CD4-positive, alpha-beta T cell treated with Interferon gamma for 1 hour (primary cell): ENCODE measurements at places on chromosomes 16 and 17.

GRCh38 chr16:27226976-27227705, 23.8 kb downstream of the KDM8 start:
- no peak for DNase-seq

- no peak for DNase-seq
Observed at GRCh38 chr17:80071116-80071841, 30.1 kb upstream of the GAA start.

GRCh38 chr17:17849147-17849820, 12.5 kb upstream of the SREBF1 start:
- DNase-seq = peak; percentile 85

GRCh38 chr17:34156741-34157589, 98.1 kb upstream of the CCL2 start:
- no peak for DNase-seq

GRCh38 chr16:60811657-60812056, 1224.6 kb downstream of the CDH8 start:
- DNase-seq = no peak

DNA sequence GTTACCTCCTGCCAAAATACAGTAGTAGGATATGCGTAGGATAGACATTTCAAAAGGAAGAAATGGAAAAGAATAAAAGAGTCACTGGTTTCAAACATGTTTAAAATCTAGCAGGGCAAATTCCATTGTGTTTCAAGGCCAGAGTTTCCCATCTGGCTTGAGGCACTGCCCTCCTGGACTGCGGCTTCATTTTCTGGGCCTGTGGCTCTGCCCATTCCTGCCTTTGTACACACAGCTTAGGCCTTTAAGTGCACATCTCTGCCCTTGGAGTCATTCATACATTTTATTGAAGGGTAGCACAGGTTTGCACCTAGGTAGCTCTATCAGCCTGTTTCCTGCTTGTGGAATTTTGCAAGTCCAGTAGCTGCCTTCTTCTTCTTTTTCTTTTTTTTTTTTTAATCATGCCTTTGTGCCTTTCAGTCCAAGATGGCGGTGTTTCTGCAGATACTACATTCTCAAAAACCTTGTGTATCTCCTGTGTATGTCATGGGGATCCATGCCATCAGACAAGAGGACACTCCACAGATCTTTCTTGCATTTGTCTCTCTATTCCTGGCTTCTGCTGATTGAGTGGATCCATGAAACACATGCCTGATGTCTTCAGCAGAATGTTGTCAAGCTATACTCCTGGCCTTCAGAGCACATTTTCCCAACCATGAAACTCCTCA, 282.9 kb downstream of the BCAS3 start:
- no peak for DNase-seq

DNA sequence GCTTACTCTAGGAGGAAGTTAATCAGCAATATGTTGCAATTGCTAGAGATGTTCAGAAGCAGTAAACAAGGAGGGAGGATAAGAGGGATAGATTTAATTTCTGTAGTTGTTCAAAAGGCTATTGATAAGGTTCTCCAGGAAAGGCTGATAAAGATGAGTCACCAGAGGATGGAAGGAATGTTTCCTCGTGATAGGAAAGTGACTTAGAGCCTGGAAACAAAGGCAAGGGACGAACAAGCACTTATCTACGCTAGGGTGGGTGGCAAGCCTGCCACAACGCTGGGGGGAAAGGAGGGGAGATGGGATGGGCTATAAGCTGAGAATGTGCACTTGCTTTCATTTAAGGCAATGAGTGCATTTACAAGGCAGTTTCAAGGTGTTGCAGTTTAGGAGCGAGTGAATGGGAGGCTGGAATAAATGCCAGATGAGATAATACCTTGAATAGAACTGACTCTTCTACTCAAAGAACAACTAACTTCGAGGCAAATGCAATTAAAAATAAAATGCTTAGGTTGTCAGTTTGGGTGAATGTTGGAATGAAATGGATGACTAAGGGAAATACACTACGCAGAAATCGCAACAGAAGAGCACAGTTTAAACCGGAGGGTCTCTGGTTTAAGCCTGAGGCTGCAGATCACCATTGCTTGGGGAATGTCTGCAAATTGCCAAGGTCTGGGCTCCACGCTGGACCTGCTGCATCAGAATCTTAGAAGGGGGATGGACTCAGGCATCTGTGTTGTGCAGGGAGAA, 76.0 kb upstream of the RBBP6 start:
- DNase-seq = no peak

- DNase-seq = no peak
Observed at GRCh38 chr17:78151514-78152008, 5.4 kb downstream of the C17orf99 start.
